Mesothelial cell of epicardium (in vitro differentiated cells): ENCODE measurements at places on chromosomes 2 and 18.
A peak's percentile ranks its signal among the peaks of the same experiment; 100 is the strongest.

- peaks cover 9% of the 10 kb centered on the region for H3K4me1 ChIP-seq
- no peak overlapping the region for H3K4me3 ChIP-seq
- DNase-seq, result no peak
- H3K27me3 ChIP-seq, result no peaks in the 10 kb centered on the region
- H3K36me3 ChIP-seq, result no peaks in the 10 kb centered on the region
Measured at GRCh38 chr2:173858291-173858731, 106.9 kb downstream of the SP3 start.

GRCh38 chr18:62998443-62998842 lies 283.1 kb downstream of the PHLPP1 start:
- H3K36me3 ChIP-seq, result no peaks in the 10 kb centered on the region
- DNase-seq, result no peak
- no peak overlapping the region for H3K4me3 ChIP-seq
- no peak overlapping the region for H3K27ac ChIP-seq
- no peaks in the 10 kb centered on the region for H3K4me1 ChIP-seq

- no peak overlapping the region for H3K27ac ChIP-seq
- no peaks in the 10 kb centered on the region for H3K36me3 ChIP-seq
- H3K27me3 ChIP-seq, result no peaks in the 10 kb centered on the region
- H3K4me3 ChIP-seq, result no peak overlapping the region
- no peak for DNase-seq
- H3K4me1 ChIP-seq, result no peaks in the 10 kb centered on the region
Measured at GRCh38 chr18:28457784-28458183, 280.9 kb upstream of the CDH2 start.

GRCh38 chr2:126117886-126118285 lies 538.1 kb upstream of the GYPC start:
- no peak overlapping the region for H3K27ac ChIP-seq
- no peak overlapping the region for H3K4me3 ChIP-seq
- H3K4me1 ChIP-seq, result no peaks in the 10 kb centered on the region
- H3K36me3 ChIP-seq, result no peaks in the 10 kb centered on the region

- no peaks in the 10 kb centered on the region for H3K36me3 ChIP-seq
- no peak for DNase-seq
- H3K27ac ChIP-seq, result no peak overlapping the region
Measured at GRCh38 chr2:112699984-112700667, 20.7 kb upstream of the NT5DC4 start.

DNA sequence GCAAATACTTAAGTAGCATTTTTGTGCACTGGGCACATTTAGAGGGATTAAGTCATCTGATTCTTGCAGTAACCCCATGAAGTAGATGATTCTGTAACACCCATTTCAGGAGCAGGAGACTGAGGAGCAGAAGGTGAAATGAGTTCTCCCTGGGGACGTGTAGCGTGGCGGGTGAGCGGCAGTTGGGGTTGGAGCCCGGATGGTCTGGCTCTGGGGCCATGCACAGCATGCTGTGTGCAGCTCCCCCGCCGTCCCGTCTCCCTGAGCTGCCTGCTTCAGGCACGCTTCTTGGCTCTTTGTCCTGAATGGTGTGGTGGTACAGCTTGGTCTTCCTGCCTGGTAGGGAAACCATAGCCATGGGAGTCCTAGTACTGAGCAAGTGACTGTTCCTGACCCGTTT lies 32.4 kb downstream of the INPP4A start:
- no peaks in the 10 kb centered on the region for H3K27me3 ChIP-seq
- H3K4me3 ChIP-seq, result no peak overlapping the region
- no peak overlapping the region for H3K27ac ChIP-seq
- peaks cover 55% of the 10 kb centered on the region for H3K4me1 ChIP-seq

DNA sequence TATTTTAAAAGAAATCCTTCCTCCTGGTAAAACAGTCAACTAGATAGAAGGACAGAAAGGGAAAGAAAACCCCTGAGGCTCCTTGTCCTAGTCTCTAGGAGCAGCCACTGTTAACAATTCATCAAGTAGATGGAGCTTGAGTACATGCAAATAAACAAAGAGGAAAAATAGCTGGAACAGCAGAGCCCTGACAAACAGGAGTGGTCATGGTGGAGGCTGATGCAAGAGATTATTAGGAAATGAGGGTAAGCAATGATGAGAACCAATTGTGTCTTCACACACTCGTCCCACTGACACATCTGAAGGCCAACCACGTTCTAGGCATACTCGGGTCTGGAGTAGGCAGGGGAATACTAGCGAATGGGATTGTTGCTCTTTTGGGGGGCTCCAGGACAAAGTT lies 9.2 kb downstream of the DLGAP1 start:
- H3K4me1 ChIP-seq, result peaks cover 10% of the 10 kb centered on the region
- peaks cover 44% of the 10 kb centered on the region for H3K27me3 ChIP-seq
- no peak for DNase-seq
- H3K36me3 ChIP-seq, result no peaks in the 10 kb centered on the region
- H3K4me3 ChIP-seq, result no peak overlapping the region

- DNase-seq, result no peak
- no peak overlapping the region for H3K27ac ChIP-seq
- H3K36me3 ChIP-seq, result peaks cover 9% of the 10 kb centered on the region
- no peak overlapping the region for H3K4me3 ChIP-seq
- no peaks in the 10 kb centered on the region for H3K27me3 ChIP-seq
Measured at GRCh38 chr18:50947899-50948298, 19.9 kb upstream of the ELAC1 start.

DNA sequence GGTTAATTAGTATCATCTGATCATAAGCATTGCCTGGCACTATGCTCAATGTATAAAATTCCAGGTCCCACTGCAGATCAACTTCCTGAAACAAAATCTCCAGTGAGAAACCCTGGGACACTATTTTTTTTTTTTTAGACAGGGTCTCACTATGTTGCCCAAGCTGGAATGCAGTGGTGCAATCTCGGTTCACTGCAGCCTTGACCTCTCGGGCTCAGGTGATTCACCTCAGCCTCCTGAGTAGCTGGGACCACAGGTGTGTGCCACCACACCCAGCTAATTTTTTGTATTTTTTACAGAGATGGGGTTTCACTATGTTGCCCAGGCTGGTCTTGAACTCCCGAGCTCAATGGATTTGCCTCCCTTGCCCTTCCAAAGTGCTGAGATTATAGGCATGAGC lies 31.1 kb downstream of the DTNB start:
- no peak overlapping the region for H3K4me3 ChIP-seq
- H3K4me1 ChIP-seq, result no peaks in the 10 kb centered on the region
- DNase-seq, result no peak
- H3K36me3 ChIP-seq, result peaks cover 17% of the 10 kb centered on the region
- no peaks in the 10 kb centered on the region for H3K27me3 ChIP-seq

DNA sequence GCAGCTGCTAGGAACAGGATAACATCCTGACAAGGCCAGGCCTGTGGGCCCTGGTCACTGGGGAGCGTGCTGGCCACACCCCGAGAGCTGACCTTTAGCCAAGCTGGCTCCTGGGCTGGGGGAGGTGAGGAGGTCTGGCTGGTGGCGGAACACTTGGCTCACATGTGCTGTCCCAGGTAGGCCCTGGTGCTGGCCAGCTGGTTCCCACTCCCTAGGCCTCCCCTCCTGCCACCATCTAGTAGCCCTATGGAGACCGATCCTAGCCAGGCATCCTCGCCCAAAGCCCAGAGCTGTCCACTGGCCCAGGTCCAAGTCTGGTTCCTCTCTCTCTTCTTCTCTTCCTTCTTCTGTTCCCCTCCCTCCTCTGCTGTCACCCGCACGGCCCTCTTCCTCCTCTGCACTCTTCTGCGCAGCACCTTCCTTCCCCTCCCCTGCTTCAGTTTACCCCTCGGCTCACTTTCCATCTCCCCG lies 52.4 kb downstream of the TNS1 start:
- no peaks in the 10 kb centered on the region for H3K36me3 ChIP-seq
- H3K4me3 ChIP-seq, result no peak overlapping the region
- H3K27ac ChIP-seq, result peak overlapping the region; percentile 90
- no peaks in the 10 kb centered on the region for H3K27me3 ChIP-seq

GRCh38 chr2:231295363-231295655 lies 96.9 kb downstream of the ARMC9 start:
- H3K27me3 ChIP-seq, result no peaks in the 10 kb centered on the region
- no peak overlapping the region for H3K4me3 ChIP-seq
- no peaks in the 10 kb centered on the region for H3K4me1 ChIP-seq
- no peak overlapping the region for H3K27ac ChIP-seq

DNA sequence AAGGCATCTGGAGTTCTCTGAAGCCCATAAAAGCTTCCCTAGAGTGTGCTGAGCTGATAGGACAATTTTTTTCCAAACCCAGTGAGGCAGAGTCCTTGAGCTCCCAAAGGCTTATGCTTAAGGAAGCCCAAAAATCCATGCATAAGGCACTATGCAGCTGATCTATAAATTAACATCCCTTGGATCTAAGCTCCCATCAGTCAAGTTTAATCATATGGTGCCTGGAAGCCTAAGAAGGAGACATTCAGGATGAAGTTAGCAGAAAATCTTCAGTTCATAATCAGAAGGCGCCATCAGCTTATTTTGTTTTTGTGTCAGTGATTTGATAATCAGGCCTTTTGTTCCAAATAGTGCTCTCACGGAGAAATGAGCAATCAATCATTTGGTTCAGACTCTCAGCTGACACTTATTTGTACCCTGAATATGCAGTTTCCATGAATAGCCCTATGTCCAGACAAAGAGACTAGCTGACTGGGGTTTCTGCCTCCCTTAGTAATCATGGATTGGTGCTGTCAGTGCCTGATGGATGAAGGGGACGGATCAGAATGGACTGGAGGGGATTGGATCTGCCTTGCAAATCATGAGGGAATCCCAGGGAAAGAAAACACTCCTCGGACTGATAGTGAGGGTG lies 464.8 kb upstream of the RGPD4 start:
- H3K27me3 ChIP-seq, result no peaks in the 10 kb centered on the region
- H3K27ac ChIP-seq, result no peak overlapping the region
- H3K4me3 ChIP-seq, result no peak overlapping the region

GRCh38 chr18:48159816-48160215 lies 229.4 kb upstream of the SMAD2 start:
- peaks cover 11% of the 10 kb centered on the region for H3K27me3 ChIP-seq
- H3K4me1 ChIP-seq, result peaks cover 36% of the 10 kb centered on the region
- no peak for DNase-seq
- no peak overlapping the region for H3K4me3 ChIP-seq
- no peaks in the 10 kb centered on the region for H3K36me3 ChIP-seq
- H3K27ac ChIP-seq, result no peak overlapping the region

DNA sequence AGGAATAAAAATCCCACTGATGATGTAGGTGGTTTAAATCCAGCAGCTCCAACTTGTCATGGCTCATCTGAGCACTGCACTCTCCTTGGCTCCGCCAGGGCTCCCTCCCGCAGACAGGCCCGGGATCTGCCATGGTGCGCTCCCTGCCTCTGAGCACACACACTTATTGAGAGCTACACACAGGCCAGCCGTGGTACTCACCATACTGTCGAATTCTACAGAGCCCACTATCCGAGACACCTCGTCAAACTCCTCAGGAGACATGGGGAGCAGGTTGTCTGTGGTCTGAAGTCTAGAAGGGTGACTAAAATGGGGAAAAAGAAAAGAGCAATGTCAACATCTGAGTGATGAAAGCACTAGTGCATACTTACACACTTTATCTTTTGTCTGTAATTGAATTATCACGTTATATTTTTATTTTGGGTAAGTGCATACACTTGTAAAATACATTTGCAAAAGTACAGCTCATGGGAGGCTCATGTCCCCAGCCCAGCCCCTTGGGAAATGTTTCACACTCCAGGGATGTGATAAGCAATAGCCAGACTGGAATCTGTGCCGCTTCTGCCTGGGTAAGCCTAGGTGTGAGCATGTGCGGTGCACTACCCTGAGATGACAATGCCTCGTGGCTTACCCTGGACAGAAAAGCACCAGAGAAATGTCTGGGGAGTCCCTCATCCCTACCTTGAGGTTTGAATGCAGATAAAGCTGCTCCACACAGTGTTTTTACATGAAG lies 39.2 kb downstream of the STAT1 start:
- H3K27me3 ChIP-seq, result no peaks in the 10 kb centered on the region
- H3K36me3 ChIP-seq, result peaks cover 84% of the 10 kb centered on the region
- no peak overlapping the region for H3K4me3 ChIP-seq

DNA sequence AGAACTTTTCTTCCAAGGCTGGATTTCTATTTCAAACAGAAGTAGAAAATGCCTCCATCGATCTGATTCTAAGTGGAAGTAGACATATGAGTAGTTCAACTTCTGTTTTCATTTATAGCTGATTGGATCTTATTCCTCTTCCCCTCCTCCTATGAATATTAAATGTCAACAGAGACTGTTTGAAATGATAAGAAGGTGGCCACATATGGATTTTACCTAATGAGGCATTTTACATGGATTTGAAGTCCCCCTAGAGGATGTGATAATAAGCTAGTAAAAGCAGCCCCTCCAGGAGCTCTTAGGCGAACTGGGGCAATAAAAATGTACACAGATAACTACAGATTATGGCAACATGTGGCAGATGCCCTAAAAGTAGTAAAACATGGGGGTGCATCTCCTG lies 71.0 kb downstream of the UPP2 start:
- H3K27me3 ChIP-seq, result peaks cover 3% of the 10 kb centered on the region
- peaks cover 2% of the 10 kb centered on the region for H3K4me1 ChIP-seq
- H3K27ac ChIP-seq, result no peak overlapping the region
- H3K4me3 ChIP-seq, result no peak overlapping the region
- DNase-seq, result no peak

GRCh38 chr2:42105330-42106256 lies 57.8 kb downstream of the PKDCC start:
- no peak overlapping the region for H3K4me3 ChIP-seq
- no peaks in the 10 kb centered on the region for H3K27me3 ChIP-seq
- no peak for DNase-seq
- peak overlapping the region; percentile 36 for H3K27ac ChIP-seq

DNA sequence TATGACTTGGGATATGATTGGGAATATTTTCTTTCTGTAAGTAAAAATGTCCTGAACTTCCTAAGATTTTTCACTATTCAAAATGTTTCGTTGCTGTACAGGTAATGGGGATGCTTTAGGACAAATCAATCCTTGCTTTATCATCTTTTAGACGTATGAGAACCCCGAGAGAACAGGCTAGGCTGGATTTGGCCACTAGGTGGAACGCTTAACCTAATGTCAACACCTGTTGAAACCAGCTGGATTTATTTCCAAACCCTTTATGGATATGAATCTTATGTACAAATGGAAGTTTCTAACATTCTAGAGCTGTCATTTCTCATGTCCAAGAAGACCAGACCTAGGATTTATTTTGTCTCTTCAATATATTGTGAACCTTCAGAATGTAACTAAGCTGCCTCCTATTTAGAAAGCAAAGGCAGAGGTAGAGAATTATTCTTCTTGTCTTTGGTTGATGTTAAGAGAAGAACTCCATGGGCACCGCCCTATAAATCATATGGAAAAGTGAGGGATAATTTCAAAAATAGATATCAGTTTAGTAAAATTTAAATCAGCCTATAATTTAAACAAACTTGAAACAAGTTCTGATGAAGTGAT lies 96.7 kb downstream of the PMAIP1 start:
- DNase-seq, result no peak
- H3K4me3 ChIP-seq, result no peak overlapping the region
- no peak overlapping the region for H3K27ac ChIP-seq
- H3K4me1 ChIP-seq, result no peaks in the 10 kb centered on the region
- H3K36me3 ChIP-seq, result no peaks in the 10 kb centered on the region
- peaks cover 69% of the 10 kb centered on the region for H3K27me3 ChIP-seq

GRCh38 chr2:19617257-19617848 lies 258.9 kb upstream of the OSR1 start:
- no peaks in the 10 kb centered on the region for H3K4me1 ChIP-seq
- no peak overlapping the region for H3K27ac ChIP-seq
- H3K36me3 ChIP-seq, result peaks cover 7% of the 10 kb centered on the region
- no peak overlapping the region for H3K4me3 ChIP-seq
- DNase-seq, result no peak
